T-cell (primary cell): ENCODE measurements at places on chromosomes 1 and 21. TPM values are rescaled to one million over a fixed set of nuclear protein-coding genes. Genes with fewer than 3 reads are reported as not detected.
A peak's percentile ranks its signal among the peaks of the same experiment; 100 is the strongest.

GRCh38 chr1:54165146-54165545 lies 12.3 kb upstream of the CDCP2 start:
- DNase-seq = no peak

DNA sequence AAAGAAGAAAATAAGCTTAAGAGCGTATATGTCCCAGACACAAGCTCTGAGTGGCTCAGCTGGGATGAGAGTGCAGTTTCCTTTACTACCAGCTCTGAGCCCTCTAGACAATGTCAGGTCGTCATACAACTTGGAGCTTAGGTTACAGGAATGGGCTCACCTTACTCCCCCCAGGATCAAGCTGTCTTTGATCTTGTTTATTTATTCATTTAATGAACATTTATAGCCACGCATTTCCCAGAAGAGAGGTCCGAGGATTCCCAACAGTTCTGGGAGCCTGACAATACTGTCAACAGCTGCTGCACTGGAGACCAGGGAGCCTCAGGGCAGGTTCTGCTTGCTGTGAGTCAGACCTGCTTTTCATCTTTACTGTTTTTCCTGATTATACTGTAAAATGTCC lies 378.9 kb downstream of the PLPP3 start:
- no peak for DNase-seq

GRCh38 chr1:23791516-23792047 lies 637 bp downstream of the LYPLA2 start:
- DNase-seq = no peak

- no peak for DNase-seq
Observed at GRCh38 chr21:33945652-33946270, 30.2 kb upstream of the ATP5PO start.

GRCh38 chr1:78211483-78212092 lies 165.8 kb downstream of the GIPC2 start:
- DNase-seq = no peak

DNA sequence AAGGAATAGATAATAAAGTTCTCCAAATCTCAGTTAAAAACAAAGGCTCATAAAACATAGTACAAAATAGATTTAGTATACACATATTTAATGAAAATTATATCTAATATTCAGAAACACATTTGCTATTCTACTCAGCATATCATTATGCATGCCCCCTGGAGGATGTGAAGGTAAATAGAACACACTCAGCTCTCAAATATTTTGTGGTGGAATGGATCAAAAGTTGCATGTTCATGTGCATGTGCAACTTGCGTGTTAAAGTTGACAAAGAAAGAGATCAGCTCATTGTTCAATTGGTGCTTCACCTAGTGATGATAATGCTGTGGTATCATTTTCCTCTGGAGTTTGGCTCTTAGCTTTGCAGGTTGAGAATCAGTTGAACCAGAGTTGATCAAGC lies 4.9 kb upstream of the ZNF644 start:
- DNase-seq = no peak

GRCh38 chr1:212514056-212514614 lies 81.4 kb downstream of the NENF start:
- no peak for DNase-seq

DNA sequence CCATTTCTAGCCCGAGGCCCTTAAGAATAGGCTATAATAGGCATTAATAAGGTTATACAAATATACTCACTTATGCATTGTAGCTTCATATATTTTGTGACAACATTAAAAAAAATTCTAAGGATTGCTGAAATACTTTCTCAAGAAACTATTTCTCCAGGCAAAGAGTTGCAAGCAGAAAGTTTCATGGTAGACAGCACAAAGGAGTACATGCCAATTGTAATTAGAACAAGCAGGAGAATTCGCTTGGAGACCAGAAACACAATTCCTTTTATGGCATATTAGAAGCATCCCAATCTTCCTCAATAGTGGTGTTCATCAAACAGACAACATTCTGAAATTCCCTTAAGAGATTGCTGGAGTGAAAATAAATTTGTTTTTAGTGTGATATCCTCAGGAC lies 122.8 kb downstream of the CRB1 start:
- no peak for DNase-seq

DNA sequence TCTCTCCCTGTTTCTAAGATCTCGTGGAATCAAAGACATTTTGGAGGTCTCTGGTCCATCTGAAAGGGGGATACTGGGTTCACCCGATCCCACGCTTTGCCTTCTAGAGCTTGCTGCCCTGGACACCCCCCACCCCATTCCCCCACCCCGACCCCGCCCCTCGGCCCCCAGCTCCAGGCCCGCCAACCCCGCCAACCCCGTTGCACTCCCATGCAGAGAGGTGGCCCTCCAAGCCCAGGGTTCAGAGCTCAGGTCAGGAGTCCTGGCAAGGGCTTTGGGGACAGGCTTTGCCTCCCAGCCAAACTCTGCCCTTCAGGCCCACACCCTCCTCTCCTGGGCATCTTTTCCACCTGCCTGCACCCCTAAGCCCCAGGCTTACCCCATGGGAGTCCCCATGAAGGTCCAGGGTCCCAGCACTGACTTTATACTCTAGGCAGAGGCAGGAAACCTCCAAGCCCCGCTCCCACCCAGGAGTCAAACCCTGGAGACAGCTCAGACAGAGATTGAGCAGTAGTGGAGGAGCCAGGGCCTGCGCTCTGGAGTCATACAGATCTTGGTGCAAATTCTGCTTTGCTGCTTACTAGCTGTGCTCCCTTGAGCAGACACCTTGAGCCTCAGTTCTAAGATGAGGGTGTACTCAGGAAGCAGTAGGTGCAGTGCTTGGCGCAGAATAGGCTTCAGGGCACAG lies 155.9 kb downstream of the FOXD2 start:
- no peak for DNase-seq

- no peak for DNase-seq
Observed at GRCh38 chr1:177282976-177283375, 112.2 kb downstream of the BRINP2 start.

DNA sequence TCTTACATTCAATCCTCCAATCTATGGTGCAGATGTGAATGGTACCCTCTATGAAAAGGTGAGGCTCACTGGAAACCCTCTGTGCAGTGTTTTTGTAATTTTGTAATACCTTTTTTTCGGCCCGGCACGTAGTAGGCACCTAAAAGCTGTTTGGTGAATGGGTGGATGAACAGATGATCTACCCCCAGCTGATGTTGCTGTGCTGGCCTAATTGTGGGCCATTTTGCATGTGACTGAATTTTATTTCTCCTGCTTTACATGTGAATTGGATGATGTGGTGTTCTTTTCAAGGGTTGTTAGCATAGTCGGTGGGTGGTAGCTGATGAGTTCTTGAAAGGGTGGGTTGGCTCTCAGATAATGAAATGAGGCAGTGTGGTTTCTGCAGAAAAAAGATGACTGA lies 10.4 kb downstream of the KDM4A start:
- DNase-seq = no peak

DNA sequence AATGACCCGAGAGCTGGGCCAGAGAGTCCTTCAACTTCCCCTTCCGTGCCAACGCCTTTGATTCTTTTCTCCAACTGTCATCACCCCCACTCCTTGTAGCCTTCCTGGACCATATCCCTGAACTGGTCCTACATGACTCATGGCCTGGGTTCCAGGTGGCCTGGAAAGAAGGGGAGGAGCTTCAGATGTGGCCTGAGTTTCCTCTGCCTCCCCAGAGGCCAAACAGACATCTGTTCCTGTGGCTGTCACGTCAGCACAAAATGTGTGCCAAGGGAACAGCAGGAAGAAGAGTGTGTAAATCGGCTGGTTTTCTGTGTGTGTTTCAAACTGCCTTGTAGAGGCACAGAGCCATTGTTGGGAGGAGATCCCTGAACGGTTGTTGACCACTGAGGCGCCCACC lies 24.9 kb upstream of the KIRREL1 start:
- DNase-seq = no peak

- no peak for DNase-seq
Observed at GRCh38 chr21:23119491-23119890, 2121.3 kb downstream of the NCAM2 start.

DNA sequence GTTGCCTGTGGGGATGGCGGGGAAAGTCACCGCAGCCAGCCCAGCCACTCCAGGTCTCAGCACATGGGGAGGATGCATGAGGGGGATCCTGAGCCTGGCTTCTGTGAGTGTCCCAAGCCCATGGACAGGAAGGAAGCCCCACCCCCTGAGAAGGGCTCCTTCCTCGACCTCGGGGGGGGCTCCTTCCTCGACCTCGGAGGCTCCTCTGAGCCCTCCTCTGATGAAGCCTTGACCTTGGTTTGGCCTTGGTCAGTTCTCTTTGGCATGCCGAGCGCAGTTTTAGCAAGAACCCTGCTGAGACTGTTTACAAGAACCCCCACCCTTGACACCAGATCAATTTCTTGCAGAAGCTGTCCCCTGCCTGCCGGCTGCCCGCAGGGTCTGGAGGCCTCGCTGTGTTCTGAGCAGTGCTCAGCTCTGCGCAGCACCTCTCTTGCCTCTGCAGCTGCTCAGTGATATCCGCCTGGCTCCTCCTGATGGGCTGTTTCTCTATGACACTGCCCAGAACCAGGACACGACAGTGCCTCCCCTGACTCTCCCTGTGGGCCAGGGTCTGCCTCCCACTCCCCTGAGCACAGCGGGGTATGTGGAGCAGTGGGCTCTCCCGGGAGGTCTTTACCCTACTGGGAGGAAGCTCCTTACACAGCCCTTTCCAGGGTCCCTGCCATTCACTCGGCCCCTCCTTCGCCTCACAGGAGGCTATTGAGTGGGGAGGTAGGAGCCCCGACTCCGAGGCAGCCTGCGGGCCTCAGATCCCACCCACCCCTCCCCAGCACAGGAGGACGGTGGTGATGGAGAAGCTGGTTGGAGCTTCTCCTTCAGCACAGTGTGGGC lies 15.4 kb downstream of the ACTRT2 start:
- no peak for DNase-seq

- no peak for DNase-seq
Observed at GRCh38 chr1:157157501-157158190, 19.5 kb upstream of the ETV3 start.

DNA sequence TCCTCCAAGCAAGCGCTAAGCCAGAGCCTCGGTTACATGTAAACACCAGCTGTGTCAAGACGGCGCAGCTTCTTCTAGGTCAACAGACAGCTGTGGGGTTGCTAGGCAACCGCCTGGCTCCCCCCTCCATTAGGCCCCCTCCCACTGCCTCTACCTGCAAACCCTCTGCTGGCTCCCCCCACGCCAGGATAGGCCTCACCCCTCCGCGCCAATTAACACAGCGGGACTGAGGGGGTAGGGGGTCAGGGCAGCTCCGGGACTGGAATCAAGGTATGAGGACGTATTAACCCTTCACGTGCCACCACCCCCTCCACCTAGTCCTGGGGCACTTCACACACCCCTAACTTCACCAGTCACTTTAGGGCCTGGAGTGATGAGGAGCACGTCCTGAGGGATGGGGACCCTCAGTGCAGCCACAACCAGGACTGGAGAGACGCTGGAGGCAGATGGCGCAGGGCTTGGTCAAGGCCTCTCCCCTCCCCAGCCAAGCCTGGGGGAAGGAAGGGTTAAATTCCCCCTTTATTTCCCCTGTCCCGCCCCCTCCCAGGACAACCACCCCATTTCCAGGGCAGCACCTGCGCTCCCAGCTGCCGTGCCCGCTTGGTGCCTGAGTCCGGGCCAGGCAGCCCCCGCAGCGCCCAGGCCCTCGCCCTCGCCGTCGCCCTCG lies 37.4 kb upstream of the WASF2 start:
- peak; percentile 66 for DNase-seq

DNA sequence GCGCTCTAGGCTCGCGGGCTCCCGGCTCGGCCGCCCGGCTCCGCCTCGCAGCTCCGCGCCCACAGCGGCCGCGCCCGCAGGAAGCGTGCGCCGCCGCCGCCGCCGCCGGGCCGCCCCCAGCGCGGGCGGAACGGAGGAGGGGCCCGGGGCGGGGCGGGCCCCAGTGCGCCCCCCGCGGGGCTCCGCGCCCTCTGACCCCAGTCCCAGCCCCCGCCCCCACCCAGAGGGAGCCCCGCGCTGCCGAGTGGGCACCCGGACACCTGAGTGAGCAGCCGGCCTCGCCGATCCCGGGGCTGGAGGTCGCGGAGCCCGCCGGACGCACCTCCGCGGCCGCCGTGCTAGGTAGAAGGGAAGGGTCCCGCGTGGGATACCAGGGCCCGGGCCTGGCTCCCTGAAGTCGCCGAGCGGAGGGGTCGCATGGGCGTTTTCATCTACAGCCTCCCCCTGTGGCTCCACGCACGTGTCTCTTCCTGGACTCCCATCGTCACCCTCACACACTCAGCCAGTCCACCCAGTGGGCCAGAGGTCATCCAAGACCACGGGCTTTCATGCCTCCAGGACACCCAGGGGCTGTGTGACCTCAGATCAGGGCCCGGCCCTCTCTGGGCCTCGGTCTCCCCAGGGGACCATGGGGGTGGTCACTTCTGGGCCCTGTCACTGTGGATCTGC lies at the start of gene SDC3:
Gene SDC3, minus strand, starts transcription at position 63 of the 669 bp plus-strand sequence. CDS start 172 bp downstream, outside the sequence.
- DNase-seq = peak; percentile 57

DNA sequence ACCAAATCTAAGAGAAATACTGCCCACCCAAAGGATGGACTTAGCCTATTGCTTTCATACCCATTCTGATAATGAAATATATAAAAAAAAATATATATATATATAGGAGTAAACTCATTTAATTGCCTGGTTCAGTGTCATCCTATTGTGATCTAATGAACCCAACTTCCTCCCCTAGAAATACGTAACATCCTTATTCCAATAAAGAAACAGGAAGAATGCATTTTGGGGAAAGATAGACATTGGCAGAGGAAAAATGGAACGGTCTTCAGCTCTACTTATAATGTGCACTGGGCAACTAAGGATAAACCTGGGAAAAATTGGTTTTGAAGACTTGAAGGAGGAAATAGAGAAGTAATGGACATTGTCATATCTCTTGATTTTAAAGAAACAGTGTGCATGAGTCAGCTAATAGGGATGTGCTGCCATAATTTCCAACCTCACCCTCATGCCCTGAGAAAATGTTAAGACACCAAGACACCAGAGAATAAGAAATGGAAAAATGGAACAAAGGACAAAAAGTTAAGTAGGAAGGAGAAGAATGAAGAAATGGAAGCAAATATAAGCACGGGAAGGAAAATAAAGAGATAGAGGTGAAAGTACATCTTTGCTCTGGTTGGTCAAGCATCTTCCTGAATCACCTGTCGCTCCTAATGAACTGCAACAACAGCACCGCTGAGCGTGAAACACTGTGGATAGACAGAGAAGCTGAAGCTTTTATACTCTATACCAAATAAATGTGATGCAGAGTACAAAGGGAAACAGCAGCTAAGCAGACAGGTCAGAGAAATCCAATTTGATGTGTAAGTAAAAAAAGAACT lies 5.4 kb downstream of the UBR4 start:
- DNase-seq = no peak

GRCh38 chr1:35505911-35506798 lies 51.0 kb downstream of the KIAA0319L start:
- peak; percentile 35 for DNase-seq

DNA sequence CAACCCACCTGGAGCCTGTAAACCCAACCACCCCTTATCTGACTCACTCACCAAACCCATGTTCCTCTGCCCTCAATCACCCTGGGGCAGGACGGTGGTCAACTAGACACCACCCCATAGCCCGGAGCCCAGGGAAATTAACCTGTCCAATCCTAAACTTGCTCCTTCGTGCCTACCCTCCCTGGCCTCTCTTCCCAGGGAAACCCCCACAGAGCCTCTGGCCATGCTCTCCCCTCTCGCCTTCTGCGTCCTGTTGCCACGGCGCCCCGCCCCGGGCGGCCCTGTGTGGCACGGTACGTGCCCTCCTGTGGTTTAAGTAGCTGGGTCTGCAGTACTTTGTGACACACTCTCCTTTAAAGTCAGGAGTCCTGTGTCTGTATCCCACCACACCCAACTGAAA lies 4.0 kb upstream of the FTCD start:
- DNase-seq = no peak

The BACE2 gene
- total RNA-seq = 0.30 TPM

The STRIP1 gene
- total RNA-seq = 73.3 TPM

The PRMT6 gene
- total RNA-seq = 17.3 TPM

The CFHR2 gene
- not detected for total RNA-seq

The S100A6 gene
- 200 TPM for total RNA-seq

The TAL1 gene
- 0.58 TPM for total RNA-seq

The CHD5 gene
- total RNA-seq = 0.16 TPM
